ENCODE measurements at places on chromosomes 1 and 21. TPM values are rescaled to one million over a fixed set of nuclear protein-coding genes. Genes with fewer than 3 reads are reported as not detected.

The BACE2 gene
- 0.50 TPM for total RNA-seq

The IGSF9 gene
- total RNA-seq: not detected

The C1orf167 gene
- not detected for total RNA-seq

The NR5A2 gene
- not detected for total RNA-seq

The SUSD4 gene
- 2.2 TPM for total RNA-seq

The WNT9A gene
- not detected for total RNA-seq

The LRRC71 gene
- not detected for total RNA-seq

The SDF4 gene
- 128 TPM for total RNA-seq

The PUSL1 gene
- 13.7 TPM for total RNA-seq

The SSR2 gene
- 143 TPM for total RNA-seq

The PLEKHA6 gene
- total RNA-seq: 0.87 TPM

The SPRR4 gene
- not detected for total RNA-seq

The EVI5 gene
- 32.6 TPM for total RNA-seq

The INTS7 gene
- total RNA-seq: 23.7 TPM

The DCAF6 gene
- total RNA-seq: 25.6 TPM

The KRTAP19-3 gene
- total RNA-seq: not detected

The PGBD5 gene
- 0.11 TPM for total RNA-seq

The C1QC gene
- total RNA-seq: not detected

The SPATA1 gene
- total RNA-seq: 0.61 TPM

The SEC16B gene
- not detected for total RNA-seq

Data from activated CD4-positive, alpha-beta T cell treated with anti-CD3 and anti-CD28 coated beads for 36 hours (primary cell).